ENCODE measurements at places on chromosomes 5 and 9. TPM values are rescaled to one million over a fixed set of nuclear protein-coding genes. Genes with fewer than 3 reads are reported as not detected.

OSMR gene
- total RNA-seq: 241 TPM

SEMA4D gene
- 0.78 TPM for total RNA-seq

PDCD1LG2 gene
- 22.8 TPM for total RNA-seq

FGD3 gene
- not detected for total RNA-seq

RIMOC1 gene
- 17.2 TPM for total RNA-seq

CARTPT gene
- total RNA-seq: not detected

SLC45A2 gene
- 0.17 TPM for total RNA-seq
